ENCODE measurements at places on chromosomes 6 and 20.

DNA sequence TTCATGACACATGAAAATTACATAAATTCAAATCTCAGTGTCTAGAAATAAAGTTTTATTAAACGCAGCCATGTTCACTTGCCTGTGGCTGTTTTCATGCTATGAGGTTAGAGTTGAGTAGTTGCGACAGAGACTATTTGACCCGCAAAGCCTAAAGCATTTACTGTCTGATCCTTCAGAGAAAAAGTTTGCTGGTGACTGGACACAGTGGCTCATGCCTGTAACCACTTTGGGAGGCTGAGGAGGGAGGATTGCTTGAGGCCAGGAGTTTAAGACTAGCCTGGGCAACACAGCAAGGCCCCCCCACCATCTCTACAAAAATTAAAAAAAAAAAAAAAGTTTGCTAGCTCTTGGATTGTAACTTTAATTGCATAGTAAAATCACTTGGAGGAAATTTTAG lies 9.2 kb downstream of the SMIM28 start:
- DNase-seq = no peak

DNA sequence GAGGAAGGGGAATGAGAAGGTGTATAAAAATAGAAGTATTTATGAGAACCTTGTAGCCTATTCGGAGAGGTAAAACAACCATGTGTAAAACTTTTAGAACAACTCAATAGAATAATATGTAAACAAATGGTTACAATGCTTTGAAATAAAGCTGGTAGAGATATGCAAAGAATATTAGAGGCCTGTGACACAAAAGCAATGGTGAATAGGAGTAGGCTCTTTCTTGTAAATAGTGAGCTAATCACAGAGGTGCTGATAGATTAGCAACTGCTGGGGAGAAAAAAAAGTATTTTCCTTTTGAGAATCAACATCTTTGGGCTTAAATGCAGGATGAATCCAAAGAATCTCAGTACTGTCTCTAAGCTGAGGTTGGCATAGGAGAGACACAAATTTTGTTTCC lies 7.0 kb downstream of the TMEM200A start:
- no peak for DNase-seq

DNA sequence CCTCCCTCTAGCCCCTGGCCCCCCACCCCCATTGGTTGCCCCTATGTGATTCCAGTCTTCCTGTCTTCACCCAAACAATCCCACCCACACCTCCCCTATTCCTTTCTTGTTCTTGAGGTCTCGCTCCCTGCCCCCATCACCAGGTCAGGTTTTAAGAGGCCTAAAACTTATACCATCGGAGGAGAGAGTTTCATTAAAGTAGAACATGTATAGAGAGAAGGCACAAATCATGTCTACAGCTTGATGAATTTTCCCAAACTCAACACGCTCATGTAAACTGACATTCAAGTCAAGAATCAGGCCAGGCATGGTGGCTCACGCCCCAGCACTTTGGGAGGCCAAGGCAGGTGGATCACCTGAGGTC lies 44.5 kb downstream of the TGM2 start:
- DNase-seq = no peak

DNA sequence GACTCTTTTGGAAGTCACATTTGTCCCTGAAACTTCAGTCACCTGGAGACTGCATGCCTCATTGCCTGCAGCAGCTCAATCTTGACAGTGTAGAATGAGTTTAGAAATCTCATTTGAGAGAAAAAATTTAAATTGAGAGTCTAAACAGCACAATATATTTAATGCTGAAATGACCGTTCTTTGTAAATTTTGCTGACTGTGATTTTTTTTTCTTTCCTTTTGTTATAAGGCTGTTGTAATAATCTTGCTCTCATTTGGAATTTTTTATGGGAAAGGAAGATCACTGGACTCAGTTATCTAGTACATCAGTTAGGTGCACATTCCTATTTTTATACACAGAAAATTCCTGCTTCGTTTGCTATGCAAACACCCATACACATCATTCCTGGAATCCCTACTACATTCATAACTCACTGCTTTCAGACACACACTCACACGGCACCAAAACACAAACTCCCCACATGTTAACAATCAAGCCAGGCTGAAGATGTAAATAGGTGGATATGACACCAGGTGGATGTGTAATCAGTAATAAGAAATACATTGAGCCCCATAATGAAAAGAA lies 43.8 kb downstream of the PTCHD4 start:
- no peak for DNase-seq

- DNase-seq = no peak
Measured at GRCh38 chr6:12185081-12185673, 105.0 kb upstream of the EDN1 start.

DNA sequence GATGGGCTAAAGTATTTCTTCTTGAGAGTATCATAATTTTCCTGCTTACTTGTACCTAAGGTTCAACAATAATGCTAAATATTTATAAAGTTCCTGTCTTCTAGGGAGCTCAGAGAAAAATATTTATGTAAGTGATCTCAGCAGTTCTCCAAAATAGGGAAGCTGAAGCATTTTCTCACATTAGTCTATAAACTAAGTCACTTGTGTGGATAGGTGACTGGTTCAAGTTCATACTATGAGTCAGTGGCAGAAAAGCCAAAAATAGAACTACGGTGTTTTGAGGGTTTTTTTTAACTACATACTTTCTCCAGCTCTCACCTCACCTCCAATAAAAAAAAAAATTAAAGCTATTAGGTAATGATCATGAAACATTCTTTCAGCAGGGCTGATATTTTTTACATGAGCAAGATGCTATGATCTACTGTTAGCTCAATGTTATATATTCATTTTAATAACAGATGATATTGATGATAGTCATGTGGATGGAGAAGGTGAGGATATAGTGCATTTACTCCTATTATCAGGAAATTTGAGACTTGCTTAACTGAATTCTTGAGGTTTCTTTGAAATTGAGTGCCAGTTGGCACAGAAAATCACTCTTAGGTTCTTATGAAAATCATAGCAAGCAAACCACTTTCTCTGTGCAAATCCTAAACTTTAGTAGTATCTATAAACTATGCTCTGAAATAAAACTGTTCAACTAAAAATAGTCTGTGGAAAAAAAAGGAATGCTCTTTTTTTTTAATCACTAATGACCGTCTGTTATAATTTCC lies 4.1 kb upstream of the MOXD1 start:
- DNase-seq = no peak

GRCh38 chr6:45730232-45730631 lies 285.4 kb downstream of the CLIC5 start:
- no peak for DNase-seq
